ENCODE measurements at places on chromosomes 7 and 10. TPM values are rescaled to one million over a fixed set of nuclear protein-coding genes. Genes with fewer than 3 reads are reported as not detected.

- DNase-seq: no peak
Observed at GRCh38 chr7:55463686-55464262, 98.6 kb downstream of the LANCL2 start.

- no peak for DNase-seq
Observed at GRCh38 chr10:132507956-132508490, 29.6 kb upstream of the INPP5A start.

GRCh38 chr7:129298268-129298893 lies 73.6 kb downstream of the AHCYL2 start:
- DNase-seq: peak; percentile 77

- DNase-seq: no peak
Observed at GRCh38 chr7:73570521-73570920, 7.9 kb downstream of the TBL2 start.

DNA sequence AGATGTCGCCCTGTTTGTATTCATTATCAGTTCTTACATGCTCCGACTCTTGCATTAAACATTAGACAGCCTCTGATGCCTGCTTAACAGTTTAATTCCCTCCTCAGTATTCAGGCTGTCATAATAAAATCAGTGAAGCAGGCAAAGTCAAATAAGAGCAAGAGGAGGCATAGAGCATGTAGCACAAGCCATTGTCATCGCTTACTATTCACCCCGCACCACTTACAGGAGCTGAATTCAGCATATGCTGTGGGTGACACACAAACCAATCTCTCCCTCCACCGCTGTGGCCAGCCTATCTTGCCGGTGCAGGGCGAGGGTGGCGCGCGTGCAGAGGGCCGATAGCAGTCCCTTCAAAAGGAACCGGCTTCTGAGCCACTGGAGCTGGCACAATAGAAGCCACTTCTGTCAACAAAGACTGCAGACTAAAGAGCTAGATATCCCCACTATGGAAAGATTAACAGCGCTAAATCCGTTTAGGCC lies 433.2 kb upstream of the MGMT start:
- DNase-seq: no peak

- no peak for DNase-seq
Observed at GRCh38 chr10:58797356-58797755, 284.7 kb downstream of the BICC1 start.

DNA sequence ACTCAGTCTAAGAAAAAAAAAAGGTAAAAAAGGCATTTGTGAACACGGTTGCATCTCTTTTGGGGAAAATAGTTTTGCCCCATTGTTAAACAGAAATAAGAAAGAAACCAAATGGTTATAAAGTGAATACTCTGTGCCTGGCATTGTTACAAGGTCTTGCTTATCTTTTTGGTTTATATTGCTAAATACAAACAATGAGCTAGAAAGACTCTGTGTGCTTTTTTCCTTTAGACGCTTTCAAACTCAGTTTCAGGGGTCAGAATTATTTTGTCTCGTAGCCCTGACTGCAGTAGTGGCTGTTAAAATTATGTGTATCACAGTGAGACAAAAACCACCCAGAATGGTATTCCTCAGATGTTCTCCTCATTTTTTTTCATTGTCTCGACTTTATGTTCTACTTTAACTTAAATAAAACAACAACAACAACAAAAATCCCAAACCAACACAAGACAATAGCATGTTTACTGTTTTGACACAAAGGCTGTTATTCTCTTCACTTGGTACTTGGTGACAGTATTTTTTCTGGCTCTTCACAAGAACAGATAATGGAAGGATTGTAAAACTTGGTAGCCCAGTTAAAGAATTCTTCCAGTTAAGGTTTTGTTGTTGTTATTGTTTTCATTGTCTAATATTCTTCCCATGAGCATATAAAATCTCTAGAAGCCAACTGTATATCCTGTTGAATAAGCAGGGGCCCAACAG lies 190.1 kb downstream of the PLXDC2 start:
- no peak for DNase-seq

DNA sequence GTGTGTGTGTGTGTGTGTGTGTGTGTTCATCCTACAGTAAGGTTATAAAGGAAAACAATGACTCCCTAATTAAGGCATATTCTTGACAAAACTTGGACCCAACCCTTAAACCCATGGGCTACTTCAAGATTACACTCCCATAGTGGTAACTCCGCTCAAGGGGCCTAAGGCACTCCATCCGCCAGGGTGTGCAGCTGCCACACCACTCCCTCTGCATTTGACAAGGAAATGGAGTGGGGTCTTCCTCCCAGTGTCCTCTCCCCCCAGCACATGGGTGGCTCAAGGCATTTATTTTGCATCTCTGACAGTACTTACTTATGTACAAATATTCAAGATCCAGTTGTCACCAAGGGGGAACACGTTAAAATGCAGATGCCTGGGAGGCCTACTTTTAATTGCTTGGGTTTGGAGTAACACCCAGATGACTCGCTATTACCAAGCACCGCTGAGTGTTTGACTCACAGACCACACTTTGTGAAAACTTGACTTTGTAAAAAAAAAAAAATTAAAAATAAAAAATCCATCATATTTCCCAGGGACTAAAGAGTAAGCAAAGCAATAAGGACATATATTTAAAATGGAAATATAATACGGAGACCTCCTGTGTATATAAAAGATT lies 53.0 kb upstream of the AGR3 start:
- no peak for DNase-seq

DNA sequence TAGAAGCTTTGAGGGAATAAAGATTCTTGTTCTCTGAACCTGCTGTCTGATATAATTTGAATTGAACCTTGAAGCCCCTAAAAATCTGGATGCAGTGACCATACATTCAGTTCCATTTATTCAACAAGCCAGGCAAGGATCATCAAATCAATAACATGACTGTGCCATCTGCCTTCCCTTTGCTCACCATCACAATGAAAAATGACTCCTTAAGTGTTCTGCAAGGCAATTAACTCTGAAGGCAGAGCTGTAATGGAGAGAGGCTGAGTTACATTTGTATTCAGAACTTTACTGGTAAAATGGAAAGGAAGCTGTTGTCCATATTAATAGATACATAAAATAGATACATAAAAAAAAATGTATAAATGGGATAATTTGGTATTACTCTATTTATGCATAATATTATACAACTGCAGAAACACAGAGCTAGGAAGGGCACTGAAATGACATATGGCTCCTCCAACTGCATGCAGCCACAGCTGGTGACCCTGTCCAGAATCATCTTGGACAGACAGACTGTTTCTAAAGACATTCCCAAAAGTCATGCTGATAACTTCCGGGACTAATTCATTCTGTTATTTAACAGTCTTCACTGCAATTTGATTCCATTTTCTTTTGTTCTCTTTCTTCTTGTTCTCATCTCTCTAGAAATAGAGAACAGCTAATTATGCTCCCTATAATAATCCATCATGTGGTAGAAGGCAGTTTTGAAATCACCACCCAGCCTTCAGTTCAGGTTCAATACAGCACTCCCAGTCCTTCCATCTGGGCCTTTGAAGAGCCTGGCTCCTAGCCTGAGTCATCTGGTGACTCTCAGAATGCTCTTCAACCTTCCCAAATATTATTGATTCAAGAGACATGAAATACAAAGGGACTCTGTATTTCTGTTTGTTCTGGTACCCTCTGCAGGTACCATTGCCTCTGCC lies 412.6 kb downstream of the GFRA1 start:
- DNase-seq: no peak

DNA sequence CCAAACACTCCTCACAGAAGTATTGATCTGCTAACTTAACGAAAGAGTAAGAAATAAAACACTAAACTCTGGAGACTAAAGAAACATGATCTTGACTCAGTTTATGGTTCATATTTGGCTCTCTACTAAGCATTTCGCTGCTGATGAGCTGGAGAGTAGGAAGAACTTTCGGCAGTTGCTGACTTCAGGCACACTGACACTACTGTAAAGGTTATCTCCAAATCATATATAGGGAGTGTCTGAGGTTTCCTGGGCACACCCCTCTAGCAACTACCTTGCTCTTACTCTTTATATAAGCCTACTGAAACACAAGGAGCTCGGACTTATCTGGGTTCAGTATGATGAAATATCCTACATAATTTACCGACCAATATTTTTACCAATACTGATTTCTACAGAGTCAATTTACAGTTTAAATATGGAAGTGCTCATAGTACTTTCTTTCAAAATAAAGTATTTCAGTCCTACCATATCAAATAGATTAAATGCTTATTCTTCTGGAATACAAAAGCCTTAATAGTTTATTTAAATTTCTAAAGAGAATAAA lies 39.5 kb downstream of the ERCC6 start:
- no peak for DNase-seq

DNA sequence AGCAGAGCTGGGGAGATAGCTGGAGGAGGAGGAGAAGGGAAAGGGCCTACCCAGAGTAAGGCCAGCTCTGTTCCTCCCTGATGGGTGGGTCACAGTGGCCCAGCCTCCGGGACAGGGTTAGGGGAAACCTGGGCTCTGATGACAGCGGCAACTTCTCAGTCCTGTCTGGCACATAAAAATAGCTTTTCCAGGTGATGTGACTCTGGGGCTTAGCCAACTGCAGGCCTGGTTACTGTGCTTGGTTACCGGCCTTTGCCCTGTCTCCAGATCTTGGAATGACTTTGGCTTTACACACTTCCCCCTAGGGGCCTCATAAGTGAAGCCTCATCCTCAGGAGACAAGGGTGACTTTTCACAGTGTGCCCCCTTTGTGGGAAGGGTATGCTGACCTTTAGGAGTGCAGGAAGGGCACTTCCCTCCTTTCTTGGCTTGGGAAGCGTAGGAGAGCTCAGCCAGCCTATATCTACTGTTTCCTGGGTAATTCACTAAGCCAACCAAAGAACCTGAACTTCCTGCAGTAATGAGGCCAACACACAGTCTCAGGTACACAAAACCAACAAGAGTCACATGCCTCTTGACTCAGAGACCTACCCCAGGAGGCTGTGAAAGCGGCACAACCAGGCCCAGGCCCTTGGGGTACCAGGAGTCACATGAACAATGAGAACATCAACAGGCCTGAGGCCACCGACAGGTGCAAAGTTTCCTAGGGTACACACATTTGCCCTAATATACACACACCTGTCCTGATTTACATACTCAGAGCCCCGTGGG lies 11.7 kb upstream of the HILPDA start:
- DNase-seq: no peak

DNA sequence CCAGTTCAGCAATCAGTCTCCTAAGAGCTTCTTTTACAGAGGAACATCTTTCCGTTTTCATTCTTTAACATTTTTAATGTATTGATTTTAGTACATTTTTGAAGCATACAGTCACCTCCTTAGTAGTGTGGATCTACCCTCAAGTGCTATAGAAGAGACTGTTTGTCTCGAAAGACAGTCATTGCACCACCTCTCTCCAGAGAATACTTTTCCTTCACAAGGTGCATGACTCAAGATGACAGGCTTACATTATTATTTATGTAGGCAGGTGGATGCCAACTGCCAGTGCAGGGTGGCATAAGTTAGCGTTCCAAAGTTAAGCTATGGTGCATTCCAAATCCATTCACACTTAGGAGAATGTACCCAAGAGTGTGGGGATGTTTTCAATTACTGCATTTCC lies 71.8 kb downstream of the ZEB1 start:
- no peak for DNase-seq

The STEAP1B gene
- 7.4 TPM for polyA plus RNA-seq

The IKZF5 gene
- polyA plus RNA-seq: 21.4 TPM

The FAM241B gene
- polyA plus RNA-seq: 22.8 TPM

The PNLIPRP1 gene
- 0.33 TPM for polyA plus RNA-seq

All from testis (tissue), 5 donors.